ENCODE measurements at places on chromosomes 13 and 19. TPM values are rescaled to one million over a fixed set of nuclear protein-coding genes. Genes with fewer than 3 reads are reported as not detected.

FFAR3 gene
- not detected for total RNA-seq

CKM gene
- not detected for total RNA-seq

PBX4 gene
- not detected for total RNA-seq

NPAS1 gene
- total RNA-seq, result 0.12 TPM

ACP5 gene
- total RNA-seq, result 0.08 TPM

LILRA2 gene
- total RNA-seq, result not detected

All from smooth muscle cell of the coronary artery (primary cell).